ENCODE measurements at places on chromosomes 12 and 14. TPM values are rescaled to one million over a fixed set of nuclear protein-coding genes. Genes with fewer than 3 reads are reported as not detected.

The GLI1 gene
- not detected for total RNA-seq

The KRT78 gene
- not detected for total RNA-seq

The KRT6A gene
- not detected for total RNA-seq

The RND1 gene
- total RNA-seq = 2.4 TPM

The RASSF9 gene
- total RNA-seq = not detected

DNA sequence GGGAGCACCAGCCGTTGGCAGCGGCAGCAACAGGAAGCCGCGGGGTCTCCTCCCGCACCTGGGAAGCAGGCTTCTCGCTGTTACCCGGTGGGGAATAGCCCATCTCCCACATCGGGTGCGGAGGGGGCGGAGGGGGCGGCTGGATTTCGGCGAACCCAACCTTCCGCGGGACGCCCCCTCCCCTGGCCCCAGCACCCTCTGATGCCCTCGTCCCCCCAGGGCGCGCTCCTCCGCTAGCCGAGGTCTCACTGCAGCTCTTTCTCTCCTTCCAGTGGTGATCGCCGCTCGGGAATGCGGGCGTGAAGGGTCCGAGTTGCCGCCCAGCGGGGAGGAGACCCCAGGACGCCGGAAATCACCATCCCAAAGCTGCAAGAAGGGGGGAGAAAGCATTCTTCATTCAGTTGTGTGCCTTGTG, 303 bp downstream of the SAMD4A start:
- no peak for DNase-seq

- DNase-seq = no peak
Observed at GRCh38 chr12:47164724-47165439, 85.1 kb upstream of the AMIGO2 start.

- no peak for DNase-seq
Observed at GRCh38 chr12:1978078-1978862, 26.0 kb downstream of the DCP1B start.

GRCh38 chr14:92513966-92514843, 624 bp downstream of the RIN3 start:
- DNase-seq = peak; percentile 28

DNA sequence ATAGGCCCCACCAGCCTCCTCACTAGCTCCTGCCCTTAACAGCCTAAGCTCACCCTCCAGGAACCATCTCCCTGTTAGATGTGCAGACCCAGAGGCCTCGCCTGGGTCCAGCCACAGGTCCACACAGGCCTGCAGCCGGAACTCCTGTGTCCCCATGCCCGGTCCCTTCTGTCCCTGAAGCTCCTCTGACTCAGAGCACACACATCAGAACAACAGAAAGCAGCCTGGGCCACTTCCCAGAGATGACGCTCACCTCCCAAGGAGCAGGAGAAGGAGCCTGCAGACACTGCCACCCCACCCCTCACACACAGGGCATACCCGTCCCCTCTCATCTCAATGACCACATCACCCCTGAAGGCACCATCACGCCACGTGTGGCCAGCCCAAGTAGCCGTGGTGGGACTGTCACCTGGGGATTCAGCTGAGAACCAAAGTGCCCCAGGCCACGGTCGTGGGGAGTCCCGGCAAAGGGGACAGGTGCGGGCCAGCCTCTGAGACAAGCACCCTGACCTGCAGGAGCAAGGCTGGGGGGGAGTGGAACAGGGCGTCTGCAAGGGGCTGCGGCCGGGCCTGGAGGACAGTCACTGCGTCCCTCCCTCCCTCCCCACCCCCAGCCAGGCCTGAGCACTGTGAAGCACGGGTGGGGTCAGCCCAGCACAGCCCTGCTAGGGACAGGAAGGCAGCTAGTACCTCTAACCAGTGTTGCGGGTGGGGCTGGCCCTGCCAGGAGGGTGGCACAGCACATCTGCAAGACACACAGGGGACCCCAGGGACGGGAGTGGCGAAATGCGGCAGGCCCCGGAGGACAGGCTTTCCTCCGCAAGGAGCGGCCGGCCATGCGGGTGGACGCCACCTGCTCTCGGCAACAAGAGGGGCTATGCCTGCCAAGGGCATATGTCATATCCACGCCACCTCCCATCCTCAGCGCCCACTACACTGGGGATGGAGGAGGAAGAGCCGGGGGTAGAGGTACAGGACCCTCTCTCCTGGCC, 5.5 kb downstream of the AKT1 start:
- no peak for DNase-seq

DNA sequence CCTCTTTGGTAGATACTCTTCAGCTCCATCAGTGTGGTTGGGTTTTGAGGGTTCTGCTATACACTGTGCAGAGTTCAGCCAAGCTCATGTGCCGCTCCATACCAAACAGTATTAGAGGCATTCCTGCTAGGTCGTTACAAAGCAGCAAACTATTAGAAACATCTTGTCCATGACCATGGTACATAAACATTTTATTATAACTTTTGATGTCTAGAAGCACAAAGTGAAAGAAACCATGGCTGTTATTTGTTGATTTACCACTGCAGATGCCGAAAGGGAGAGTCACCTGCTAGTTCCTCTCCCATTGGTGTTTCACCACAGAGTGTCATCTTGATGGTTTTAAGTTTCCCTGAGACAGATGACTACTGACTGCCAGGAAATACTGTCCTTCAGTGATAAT, 242.0 kb downstream of the ADAMTS20 start:
- DNase-seq = no peak

GRCh38 chr14:35414365-35414764, 9.8 kb upstream of the NFKBIA start:
- no peak for DNase-seq

Measured in activated CD4-positive, alpha-beta memory T cell treated with anti-CD3 and anti-CD28 coated beads for 36 hours (primary cell).